NCI-H226 (cell line): ENCODE measurements at places on chromosomes 2 and 18.
A peak's percentile ranks its signal among the peaks of the same experiment; 100 is the strongest.

DNA sequence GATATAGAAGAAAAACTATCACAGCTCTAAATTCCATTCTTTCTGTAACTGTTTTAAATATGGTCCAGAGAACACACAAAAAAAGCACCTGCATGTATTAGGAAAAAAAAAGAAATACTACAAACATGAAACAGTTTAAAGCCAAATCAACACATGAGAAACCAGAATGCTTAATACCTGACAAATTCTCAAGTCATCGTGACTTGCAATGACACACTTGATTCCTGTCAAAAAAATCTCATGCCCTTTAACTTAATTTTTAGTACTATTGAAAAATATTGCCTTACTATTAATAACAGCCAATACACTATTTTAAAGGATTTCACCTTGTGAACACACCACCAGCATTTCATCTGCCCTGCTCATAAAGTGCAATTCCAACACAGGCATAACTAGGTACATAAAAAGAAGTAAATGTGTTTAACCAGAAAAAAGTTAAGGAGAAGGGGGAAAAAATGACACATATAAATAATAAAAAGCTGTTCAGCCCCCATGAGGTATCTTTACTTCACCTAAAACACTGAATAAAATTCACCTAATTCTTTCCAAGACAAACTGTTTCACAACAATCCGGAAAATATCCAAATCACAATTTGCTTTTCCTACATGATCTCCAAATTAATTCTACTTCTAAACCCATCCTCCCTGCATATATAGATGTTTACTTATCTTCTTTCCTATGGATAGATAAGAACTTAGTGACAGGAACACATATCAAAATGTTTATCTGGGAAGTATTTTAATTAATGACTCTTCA, 10.8 kb downstream of the ROCK2 start:
- DNase-seq: no peak

DNA sequence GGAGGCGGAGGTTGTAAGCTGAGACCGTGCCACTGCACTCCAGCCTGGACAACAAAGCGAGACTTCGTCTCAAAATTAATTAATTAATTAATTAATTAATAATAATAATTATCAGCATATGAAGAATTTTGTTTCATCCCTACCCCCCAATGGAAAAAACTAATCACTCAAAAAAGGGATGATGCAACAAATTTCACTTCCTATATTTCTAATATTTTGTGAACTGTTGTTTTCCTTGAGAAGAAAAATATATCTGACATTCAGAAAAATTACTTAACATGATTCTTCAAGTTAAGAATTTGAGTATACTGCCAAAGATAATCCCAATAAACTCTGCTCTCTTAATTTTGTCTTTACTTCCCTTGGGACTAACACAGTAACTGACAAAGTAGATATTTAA, 28.1 kb downstream of the EXOC6B start:
- DNase-seq: no peak

DNA sequence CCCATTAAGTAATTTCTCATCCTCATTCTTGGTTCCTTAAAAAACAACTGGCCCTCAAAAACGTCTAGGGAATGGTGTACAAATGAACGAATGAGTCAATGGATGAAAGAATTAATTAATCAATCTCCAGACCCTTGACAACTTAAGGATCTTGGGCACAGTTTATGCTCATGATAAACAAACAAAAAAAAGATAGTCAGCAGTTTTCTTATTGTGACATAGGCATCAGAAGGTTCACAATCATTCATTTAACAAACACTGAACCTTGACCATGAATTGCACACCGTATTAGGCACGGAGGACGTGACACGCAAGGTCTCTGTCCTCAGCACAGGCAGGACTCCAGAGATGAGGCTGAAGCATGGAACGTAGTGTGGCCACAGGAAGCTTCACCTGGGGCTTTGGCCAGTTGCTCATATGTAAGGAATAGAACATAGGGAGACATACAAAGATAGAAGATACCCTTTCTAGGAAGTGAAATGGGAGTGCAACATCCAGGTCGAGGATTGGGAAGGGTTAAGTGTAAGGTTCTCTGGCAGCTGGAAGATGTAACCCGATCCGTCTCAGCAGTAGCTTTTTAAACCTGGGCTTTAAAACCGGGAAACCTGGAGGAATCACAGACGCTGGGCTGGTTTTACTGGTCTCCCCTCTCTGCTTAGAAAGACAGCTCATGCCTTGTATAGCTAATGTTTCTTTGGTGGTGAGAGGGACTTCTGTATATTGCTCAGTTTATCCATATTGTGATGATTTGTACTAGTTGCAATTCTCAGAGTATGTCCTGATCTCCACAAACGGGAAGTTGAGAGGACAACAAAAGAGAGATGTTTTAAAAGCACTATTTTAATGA, 8.9 kb upstream of the LTBP1 start:
- DNase-seq: no peak

- no peak for DNase-seq
Observed at GRCh38 chr2:136057023-136057801, 60.7 kb downstream of the CXCR4 start.

GRCh38 chr2:200627110-200627770, 41.4 kb downstream of the AOX1 start:
- DNase-seq: no peak

- no peak for DNase-seq
Observed at GRCh38 chr2:236571145-236571544, 1.5 kb downstream of the ACKR3 start.

GRCh38 chr2:208586516-208586915, 179.9 kb downstream of the PTH2R start:
- no peak for DNase-seq

DNA sequence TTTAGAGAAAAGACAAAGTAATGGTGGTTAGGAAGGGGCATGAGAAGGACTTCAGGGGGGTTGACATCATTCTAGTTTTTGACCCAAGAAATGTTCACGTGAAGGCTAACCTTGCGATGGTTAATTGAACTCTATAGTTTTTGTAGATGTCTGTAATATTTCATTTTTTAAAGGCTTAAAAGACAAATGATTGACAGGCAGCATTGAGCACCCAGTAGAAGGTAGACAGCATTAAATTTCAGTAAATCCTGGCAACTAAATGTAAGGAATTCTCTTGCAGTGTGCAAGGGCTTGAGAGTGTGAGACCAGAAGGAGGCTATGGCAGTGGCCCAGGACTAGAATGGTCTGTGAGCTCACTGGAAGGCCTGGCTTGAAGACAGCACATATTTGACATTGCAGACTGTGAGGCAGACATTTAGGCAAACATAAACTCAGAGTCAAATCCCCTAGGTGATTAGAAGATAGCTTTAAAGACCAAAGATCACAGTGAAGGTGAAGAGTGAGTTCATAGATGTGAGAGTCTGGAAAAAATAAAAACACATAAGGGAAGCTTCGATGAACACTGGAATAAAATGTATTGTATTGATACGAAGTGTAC, 100.1 kb upstream of the MAP4K4 start:
- no peak for DNase-seq

DNA sequence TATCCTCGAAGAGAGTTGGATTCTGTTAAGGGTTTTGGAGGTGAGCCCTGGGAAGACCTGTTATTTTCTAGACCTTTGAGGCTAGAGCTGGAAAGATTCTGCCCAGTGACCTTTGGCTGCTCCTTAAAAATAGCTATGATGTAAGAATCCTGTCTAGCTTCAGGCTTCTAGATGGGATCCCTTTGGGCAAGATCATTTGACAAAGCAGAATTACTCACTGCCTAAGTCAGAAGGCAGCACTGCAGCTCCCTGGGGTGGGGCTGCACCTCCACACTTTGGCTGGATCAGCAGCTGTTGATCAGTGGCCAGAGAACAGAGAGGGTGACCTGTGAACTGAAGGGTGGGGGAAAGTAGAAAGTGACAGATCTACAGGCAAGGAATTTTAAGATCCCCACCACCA, 103.8 kb downstream of the ASAP2 start:
- peak; percentile 96 for DNase-seq

DNA sequence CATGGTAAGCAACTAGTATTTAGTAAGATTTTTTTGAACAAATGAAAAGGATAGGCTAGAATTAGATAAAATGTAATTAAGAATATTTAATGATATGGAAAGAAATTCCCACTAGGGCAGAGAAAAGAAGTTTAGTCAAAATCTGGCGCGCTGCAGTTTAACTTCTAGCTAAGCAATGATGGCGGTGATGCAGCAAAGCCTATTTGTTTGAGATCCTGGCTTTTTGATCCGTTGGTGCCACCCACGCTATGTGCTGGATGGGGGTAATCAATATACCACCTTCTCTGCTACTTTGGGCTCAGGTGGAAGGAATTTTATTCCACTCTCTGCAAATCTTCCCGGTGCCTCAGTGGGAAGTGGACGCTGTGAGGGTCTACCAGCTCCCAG, 421 bp upstream of the FAM171B start:
- no peak for DNase-seq

GRCh38 chr2:31729442-31730092, 148.8 kb upstream of the SRD5A2 start:
- DNase-seq: peak; percentile 9

GRCh38 chr18:48445540-48445939, 36.4 kb upstream of the ZBTB7C start:
- peak; percentile 33 for DNase-seq

- no peak for DNase-seq
Observed at GRCh38 chr2:102424754-102425153, 1.8 kb downstream of the IL18RAP start.

GRCh38 chr2:85853499-85854165, 35.2 kb downstream of the ST3GAL5 start:
- DNase-seq: no peak

DNA sequence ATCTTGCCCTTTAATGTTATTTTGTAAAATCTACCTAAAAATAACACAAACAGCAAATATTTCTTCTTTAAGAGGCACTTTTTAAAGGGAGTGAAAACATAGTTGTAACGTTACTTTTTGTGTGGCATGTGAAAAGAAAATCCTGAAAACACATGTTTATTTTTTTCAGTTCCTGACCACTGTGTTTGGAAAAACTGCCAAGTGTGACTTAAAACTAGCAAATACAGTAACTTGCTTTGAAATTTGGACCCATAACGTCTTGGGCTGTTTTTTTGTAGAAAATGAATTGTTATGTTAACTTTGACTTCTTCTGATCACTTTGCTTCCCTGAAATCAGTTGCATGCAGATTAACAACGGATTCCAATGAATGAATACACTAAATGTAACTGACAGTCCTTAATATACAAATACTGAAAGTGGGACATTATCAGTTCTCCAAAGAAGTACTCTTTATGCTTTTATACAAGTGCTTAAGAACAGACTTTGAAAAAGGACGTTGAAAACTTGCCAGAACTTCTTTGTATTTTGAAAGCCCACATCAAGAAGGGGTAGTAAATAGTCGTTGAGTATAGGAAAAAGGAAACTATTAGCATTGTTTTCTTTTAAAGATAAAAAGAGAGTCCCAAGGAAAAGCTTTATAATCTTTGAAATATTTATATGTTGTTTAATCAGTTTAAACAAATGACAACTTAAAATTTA, 96.1 kb upstream of the ZEB2 start:
- no peak for DNase-seq

DNA sequence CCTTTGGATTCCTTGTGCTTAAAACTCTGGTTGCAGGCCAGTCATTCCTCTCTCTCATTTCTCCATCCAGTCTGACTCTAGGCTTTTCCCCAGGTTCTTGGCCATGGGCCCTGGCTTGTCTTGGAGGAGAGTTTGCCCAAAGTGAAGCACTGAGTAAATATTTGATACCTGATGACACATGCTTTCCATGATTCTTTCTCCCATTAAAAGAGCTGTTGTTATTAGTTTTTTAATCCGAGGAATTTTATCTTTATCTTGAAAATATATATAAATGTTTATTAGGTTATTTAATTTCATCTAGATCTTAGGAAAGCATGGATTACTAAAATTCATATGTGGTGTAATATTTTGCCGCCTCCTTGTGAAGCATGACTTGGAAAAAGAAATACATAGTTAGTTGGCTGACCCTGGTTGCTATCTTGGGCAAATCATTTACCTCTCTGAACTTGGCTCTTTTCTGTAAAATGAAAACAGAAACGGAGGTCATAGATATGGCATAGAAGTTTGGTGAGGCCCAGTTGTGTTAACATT, 650.1 kb downstream of the SLC4A3 start:
- peak; percentile 94 for DNase-seq

DNA sequence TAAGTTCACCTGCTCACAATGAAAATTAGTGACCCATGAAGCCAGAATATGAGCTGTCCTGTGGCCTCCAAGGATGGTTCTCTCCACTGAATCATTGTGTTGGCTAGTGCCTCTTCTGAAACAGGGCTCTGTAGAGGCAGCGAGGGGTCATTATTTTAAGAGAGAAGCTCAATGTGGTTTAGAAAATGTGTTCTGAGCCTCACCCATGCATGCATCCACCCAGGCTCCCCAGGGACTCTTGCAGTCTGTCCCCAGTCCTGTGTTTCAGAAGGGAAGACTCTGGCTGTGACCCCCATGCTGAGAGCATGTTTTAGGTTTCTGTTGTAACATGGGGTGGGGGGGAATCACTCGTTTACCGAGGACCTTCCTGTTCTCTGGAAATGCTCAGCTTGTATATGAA, 135.2 kb downstream of the RNF144A start:
- no peak for DNase-seq

DNA sequence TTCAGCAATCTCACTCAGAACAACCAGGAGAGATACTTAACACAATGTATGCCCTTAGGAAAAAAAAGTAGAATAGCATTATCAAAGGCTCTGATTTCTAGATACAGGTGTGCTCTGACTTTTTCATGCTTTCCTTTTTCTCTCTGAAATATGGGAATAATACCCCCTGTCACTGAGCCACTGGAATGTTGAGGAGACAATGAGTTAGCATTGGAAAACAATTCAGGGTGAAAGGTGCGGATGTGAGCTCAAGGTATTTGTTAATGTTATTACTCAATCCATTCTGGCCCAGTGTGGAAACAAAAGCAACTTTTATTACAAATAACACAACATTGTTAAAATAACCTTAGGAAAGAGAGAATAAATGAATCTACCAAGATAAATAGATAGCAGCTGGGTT, 228.0 kb downstream of the IKZF2 start:
- DNase-seq: no peak

DNA sequence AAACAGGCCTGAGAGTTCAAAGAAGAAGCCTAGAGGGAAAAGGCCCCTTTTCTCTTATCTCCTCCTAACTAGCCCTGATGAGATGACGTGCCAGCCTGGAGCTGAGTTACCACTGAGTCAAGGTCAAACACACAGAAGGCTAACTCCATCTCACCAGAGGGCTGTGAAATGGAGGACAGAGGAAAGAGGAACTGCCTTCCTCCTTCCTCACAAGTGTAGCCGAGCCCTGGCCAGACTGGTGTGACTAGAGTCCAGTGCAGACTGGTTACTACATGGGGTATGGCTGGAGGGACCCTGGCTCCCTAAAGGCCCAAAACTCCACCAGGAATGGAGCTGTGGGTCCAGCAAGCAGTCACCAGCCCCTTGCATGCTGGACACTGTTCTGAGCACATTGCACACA, 35.7 kb upstream of the GYPC start:
- DNase-seq: no peak

GRCh38 chr2:241774419-241775222, 2.0 kb upstream of the GAL3ST2 start:
- DNase-seq: peak; percentile 82

GRCh38 chr2:11696736-11697102, 26.7 kb upstream of the NTSR2 start:
- no peak for DNase-seq

DNA sequence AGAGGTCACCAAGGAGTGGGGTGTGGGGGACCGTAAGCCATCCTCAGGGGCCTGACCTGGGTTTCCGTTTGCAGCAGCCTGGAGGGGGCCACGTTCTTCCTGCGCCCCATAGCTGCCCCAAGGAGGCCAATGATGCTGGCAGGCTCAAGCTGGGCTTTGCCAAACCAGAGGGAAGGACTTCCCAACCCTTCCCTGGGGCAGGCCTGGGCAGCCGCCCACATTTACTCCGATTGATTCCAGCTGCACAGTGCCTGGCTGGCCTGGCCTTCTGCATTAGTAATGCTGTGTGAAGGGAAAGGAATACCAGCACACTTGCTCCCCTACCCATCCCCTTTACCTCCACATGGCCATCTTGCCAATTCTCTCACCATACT, 360.6 kb upstream of the SLC14A2 start:
- no peak for DNase-seq
